ENCODE measurements at places on chromosomes 1 and 21.

DNA sequence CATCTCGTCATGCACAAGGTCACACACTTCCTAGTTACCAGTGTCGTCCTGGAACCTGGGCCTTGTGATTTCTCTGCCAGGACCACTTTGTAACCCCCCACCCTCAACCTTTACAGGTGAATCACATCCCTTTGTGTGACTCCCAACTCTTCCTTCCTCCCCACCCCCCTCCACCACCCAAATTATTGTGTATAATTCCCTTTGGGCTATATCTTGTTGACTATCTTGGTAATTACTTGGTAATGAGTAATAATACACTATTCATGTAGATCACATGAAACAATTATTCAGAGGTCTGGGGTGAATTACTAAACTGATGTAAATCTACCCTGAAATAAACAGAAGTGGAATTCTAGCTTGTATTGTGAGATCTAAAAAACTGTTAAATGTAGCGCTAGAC is 1.7 kb downstream of the KCNK1 start:
- no peak for DNase-seq

GRCh38 chr21:43192501-43193081 is 23.8 kb downstream of the CRYAA start:
- peak; percentile 9 for DNase-seq

DNA sequence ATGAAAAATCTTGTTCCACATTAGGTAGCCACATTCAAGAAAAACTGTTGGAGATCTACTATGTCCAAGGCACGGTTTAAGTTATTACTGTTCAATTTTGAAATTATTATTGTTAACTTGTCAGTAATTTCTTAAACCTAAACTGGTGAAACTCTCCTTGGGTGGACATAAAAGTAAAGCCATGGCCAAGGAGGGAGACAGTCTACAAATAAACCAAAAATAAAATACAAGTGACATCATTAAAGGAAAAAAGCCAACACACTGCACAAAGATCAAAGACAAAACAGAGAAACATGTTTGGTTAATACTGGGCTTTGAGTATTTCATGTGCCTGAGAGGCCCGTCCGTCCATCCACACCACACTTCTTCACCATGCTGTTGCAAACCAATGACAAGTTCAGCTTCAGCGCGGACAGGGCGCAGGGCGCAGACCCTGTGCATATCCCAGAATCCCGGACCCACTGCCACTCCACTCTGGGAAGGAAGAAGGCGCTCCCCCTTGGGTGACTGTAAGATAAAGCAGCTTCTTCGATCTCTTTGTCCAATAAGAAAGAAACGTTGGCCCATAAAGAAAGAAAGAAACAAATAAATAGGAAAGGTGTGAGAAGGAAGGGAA is 918 bp upstream of the RASAL2 start:
- peak; percentile 79 for DNase-seq

- DNase-seq, result no peak
Measured at GRCh38 chr1:46812996-46813857, 14.4 kb downstream of the CYP4B1 start.

DNA sequence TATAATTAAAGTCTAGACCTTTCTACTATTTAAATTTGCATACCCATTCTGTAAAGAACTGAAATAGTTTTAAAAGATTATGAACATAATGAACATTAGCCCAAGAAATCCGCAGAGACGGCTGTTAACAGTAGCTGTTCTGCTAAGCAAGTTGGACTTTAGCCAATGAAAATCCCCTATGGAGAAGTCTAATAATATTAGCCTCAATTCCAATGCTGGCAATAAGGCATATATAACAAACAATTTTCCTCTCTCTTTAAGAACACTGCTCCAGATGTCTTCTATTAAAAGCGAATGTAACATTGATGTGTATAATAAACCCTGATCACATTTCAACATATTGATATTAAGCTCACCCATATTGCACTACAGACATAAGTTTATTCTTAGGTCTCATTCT is 221.3 kb upstream of the KCTD3 start:
- DNase-seq, result peak; percentile 38
